Right ventricle myocardium inferior (tissue), 1 donor: ENCODE measurements at places on chromosomes 16 and 17. TPM values are rescaled to one million over a fixed set of nuclear protein-coding genes. Genes with fewer than 3 reads are reported as not detected.

EVPL gene
- total RNA-seq: 0.11 TPM

TPSG1 gene
- 0.30 TPM for total RNA-seq

ADAP2 gene
- total RNA-seq: 8.6 TPM

RUNDC3A gene
- 0.49 TPM for total RNA-seq

CDK5RAP3 gene
- 50.0 TPM for total RNA-seq

CTRL gene
- 0.81 TPM for total RNA-seq

MYH1 gene
- not detected for total RNA-seq

PDPR gene
- 17.2 TPM for total RNA-seq

ARHGDIG gene
- total RNA-seq: 9.3 TPM

TPSD1 gene
- total RNA-seq: 0.54 TPM

IRX6 gene
- total RNA-seq: 0.57 TPM

ALDH3A1 gene
- total RNA-seq: not detected

CCP110 gene
- total RNA-seq: 8.5 TPM

KRTAP4-1 gene
- total RNA-seq: not detected

GFAP gene
- 3.7 TPM for total RNA-seq

RNF222 gene
- not detected for total RNA-seq

ASPA gene
- 3.8 TPM for total RNA-seq

POLG2 gene
- 8.2 TPM for total RNA-seq

ARHGAP44 gene
- total RNA-seq: 8.6 TPM

AKAP10 gene
- 16.4 TPM for total RNA-seq

KREMEN2 gene
- total RNA-seq: not detected

ACE gene
- 4.8 TPM for total RNA-seq
